ENCODE measurements at places on chromosomes 12 and 14.

DNA sequence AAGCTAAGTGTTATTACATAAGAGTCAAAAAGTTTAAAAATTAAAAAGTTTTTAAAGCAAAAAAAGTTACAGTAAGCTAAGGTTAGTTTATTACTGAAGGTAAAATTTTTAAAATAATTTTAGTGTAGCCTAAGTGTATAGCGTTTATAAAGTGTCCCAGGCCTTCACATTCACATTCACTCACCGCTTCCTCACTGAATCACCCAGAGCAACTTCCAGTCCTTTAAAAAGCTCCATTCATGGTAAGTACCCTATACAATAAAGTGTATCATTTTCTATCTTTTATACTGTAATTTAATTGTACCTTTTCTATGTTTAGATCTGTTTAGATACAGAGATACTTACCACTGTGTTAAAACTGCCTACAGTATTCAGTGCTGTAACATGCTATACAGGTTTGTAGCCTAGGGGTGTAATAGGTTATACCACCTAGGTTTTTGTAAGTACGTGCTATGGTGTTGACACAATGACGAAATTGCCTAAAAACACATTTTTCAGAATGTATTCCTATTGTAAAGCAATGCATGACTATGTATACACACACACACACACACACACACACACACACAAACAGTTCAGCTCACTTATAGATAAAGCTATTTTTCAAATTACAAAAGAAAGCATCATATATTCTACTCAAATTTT lies 3.7 kb downstream of the CLEC14A start:
- no peak for DNase-seq

DNA sequence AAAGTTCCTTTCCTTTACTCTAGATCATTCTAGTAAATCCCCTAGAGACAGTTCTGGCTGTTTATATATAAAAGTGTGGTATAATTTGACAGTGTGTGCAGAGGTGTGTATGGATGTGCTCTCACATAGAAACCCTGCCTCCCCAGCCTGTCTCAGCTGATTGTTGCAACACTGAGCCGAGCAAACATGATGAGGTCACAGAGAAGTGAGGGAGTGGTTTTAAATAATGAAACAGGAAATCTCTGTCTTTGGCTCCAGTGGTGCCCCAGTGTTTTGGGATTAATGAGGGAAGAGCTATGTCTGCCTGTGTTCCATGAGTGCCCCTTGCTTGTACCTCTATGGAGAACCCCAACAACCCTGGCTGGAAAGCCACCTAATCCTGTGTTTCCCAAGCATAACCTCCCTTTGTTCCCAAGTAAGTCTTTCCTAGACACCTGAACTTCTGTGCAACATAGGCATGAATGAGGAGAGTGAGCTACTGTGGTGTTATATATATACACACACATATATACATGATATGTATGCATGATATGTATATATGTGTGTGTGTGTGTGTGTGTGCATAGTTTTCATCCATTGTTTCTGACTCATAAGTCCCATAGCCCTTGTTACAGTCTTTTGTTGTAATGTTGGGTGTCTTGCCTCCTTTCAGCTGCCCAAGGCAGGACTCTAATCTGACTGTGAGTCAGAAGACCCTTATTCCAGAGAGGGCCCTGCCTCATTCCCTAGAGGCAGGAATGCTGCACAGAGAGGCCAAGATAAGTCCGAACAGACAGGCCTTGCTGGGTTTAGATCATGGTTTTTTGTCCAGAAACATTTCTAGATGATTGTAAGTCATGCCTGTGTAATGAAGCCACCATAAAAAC lies 18.0 kb downstream of the TRAF3 start:
- peak; percentile 49 for DNase-seq

DNA sequence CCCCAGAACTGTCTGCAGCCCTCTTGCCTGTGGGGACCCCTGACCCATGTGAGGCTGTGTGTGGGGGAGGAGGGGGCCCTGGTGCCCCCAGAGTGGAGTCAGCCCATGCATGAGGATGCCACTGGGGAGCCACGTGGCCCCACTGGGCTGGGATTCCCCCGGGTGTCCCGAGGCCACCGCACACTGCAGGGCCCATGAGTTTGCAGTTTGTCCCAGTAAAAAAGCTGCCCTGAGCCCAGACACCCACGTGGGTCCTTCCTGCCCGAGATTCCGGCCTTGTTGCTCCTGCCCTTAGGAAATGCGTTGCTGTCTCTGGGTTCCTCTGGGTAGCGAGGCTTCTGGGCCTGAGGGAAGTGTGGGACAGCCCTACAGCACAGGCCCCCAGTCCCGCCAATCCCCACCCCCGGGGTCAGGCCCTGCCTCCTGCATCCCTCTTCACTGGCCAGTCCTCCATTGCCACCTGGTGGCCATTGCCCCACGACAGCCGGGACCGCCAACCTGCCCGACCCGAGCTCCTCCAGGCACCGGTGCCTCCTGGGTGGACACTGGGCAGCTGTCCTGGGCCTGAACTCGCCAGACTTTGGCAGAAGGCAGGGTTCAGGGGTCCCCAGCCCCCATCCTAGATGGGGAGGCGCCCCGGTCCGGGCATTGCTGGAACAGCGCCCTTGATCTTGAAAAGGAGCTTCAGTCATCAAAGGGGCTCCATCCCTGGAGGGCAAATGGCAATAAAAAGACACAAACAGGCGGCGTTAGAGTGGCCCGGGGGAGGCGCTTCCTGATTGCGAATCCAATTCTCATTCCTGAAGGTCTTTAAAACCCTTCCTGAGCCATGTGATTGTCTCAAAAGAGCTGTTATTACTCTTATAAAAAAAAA lies 15.6 kb upstream of the C14orf180 start:
- no peak for DNase-seq

DNA sequence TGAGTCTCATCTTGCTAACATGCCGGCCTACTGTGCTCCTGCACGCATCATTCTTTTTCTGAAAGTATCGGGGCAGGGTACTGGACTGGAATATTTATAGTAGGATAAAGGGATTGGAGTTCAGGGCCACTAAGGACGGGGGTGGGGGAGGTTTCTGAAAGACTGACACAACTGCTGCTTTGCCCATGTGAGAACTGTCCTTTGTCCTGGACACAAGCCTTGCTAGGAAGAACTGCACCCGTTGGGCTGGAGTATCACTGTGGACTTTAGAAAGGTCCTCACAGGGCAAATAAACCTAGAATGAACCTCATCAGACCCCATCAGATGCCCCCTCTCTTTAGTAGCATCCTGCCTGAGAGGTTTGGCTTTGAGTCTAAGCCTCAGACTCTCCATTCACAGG lies 87.6 kb downstream of the PRMT8 start:
- no peak for DNase-seq

GRCh38 chr14:89844508-89844907 lies 110.0 kb downstream of the EFCAB11 start:
- DNase-seq: no peak

- no peak for DNase-seq
Measured at GRCh38 chr12:57227315-57228115, 2.0 kb upstream of the SHMT2 start.

DNA sequence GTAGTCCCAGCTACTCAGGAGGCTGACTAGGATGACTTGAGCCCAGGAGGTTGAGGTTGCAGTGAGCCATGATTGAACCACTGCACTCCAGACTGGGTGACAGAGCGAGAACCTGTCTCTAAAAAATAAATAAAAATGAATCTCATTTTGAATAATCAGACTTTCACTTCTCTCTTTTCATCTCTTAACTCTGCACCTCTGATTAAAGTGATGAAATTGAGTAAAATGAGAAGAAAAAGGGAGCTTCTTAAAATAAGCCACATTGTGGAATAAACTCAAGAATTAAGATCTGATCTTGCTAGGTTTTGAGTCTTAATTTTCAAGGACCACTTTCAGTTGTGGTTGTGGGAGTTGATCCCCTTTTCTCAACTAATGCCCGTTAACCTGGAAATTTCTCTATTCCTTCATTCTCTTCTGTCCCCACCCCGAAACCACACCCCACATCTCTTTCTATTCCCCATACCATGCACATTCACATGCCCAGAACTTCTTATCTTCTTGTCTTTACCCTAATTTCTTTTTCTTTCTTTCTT lies 70.9 kb upstream of the ETV6 start:
- DNase-seq: no peak

DNA sequence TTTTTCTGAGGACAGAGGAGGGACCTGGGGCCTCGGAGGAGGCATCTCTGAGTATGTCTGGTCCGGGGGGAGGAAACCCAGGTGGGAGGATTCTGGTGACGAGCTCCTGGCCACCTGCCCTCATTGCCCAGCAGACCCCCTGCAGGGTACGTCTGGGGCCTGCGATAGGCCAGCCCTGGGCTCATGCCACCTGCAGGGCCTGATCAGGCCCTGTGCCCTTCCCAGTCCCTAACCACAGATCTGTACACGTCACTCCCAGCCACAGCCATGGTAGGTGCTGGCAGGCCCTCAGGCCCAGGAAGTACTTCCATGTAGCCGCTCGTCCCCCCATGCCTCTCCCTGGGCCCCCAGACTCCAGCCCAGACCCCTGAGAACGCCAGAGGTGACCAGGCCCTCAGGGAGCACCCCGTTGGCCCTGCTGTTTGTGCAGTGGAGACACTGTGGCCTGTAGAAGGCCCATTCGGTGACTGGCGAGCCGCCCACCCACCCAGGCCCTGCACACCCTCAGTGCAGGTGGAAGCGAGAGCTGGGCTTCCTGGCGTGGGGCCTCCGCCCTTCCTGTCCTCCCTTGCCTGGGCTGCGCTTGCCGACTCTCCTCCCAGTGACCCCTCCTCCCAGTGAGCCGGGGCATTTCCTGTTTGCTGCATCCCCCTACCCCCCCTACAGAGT lies 5.7 kb downstream of the INF2 start:
- DNase-seq: no peak

DNA sequence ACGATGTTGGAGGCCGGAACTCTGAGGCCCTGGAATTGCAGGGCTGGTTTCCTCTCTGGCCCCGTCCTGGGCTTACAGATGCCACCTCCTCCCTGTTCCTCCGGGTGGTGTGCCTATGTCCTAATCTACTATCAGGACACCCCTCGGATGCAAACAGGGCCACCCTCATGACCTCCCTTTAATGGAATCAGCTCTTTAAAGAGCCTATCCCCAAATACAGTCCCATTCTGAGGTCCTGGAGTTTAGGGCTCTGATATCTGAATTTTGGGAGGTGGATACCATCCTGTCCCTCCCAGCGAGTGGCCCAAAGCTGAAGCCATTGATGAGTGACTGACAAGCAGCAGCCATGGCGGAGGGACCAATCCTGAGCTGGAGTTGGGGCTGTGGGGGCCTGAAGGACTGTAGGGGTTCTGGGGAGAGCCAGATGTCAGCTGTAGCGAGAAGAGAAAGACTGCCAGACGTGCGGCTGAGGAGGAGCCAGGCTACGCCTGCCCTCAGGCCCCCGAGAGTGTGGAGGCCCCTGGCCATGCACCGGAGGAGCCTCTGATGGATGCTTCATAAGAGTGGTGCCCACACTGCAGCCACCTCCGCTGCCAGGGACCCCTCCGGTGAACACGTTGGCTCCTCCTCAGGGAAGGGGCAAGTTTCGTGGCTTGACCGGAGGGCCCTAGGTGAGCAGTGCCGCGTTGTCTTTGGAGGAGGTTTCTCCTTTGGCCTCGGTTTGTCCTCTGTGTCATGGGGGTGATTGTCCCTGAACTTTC lies 100.2 kb downstream of the KIF26A start:
- DNase-seq: no peak

DNA sequence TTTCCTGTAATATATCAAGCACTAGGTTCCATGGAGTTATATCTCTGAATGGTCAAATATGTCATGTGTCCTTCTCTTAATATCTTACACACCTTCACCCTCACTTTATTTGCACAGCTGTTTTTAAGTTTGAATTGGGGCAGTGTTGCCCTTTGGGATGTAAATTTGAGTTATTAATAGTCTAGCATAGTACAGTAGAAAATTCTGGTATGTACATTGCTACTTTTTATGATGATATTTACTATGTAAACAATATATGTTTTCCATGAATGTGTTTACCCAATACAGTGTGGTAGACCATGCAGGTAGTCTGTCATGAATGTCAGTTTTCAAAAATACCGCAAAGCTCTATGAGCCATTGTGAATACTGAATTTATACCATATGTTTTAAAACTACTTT lies 50.5 kb downstream of the METTL25 start:
- DNase-seq: no peak

GRCh38 chr14:98599082-98599481 lies 672.9 kb downstream of the BCL11B start:
- DNase-seq: no peak

GRCh38 chr14:93173943-93174395 lies 10.7 kb downstream of the MOAP1 start:
- no peak for DNase-seq

GRCh38 chr12:43145481-43145880 lies 406.5 kb downstream of the ADAMTS20 start:
- DNase-seq: no peak

- no peak for DNase-seq
Measured at GRCh38 chr12:107684029-107684795, 1.4 kb upstream of the PWP1 start.

DNA sequence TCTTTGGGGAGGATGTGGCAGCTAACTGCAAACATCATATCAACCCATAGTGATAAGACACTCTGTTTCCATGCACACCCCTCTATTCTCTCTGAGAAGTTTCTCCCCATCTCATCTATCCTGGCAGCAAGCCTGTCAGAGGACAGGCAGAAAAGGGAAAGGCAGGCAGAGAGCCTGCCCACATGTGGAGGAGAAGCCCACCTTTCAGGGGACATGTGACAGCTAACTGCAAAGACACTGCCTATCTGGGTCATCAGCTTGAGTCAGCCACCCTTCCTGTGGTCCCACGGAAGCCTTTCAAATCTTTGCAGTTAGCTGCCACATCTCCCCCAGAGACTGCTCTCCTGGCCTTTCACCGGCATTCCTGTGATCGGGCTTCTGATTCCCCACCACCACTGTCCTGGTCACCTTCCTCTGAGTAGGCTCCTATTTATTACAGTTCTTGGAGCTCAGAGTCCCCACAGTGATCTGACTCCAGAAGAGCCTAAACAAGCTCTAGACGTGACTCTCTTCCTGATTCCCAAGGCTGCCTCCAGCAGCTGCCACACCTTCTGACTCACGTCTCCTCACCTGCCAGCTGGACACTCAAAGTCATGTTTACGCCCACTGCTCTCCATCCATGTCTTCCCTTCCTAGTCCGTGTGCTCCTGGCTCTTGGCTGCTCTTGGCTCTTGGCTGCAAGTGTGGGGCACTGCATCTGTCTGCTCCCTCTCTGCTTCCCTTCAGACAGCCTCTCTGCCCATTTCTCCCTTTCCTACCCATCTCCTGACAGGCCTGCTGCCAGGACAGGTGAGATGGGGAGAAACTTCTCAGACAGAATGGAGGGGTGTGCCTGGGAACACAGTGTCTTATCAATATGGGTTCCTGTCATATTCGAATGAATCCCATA lies 7.5 kb upstream of the KRT1 start:
- no peak for DNase-seq

GRCh38 chr14:22231018-22231417 lies 358.0 kb downstream of the DAD1 start:
- no peak for DNase-seq

- DNase-seq: no peak
Measured at GRCh38 chr12:53082637-53083175, 3.5 kb upstream of the SPRYD3 start.

- no peak for DNase-seq
Measured at GRCh38 chr12:104502217-104502616, 45.5 kb downstream of the CHST11 start.

DNA sequence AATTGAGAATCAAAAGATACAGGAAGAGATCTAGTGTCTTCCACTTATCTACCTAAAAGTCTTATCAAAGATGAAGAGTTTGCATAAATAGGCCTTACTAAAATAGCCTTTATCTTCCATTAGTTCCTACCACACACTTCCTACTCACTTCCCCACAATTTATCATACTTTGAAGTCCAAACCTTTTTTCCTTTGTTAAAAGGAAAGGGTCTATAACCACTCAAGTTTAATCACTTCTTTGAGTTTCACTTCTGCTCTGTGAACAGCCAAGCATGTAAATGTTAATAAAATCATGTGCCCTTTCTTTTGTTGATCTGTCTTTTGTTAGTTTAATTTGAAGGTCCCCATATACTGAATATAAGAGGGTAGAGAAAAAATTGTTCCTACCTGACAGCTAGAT lies 114.5 kb downstream of the PHLDA1 start:
- no peak for DNase-seq
